ENCODE measurements at places on chromosomes 11 and 22.

GRCh38 chr22:42892156-42892555 lies 35.1 kb upstream of the ARFGAP3 start:
- no peak overlapping the region for H3K4me3 ChIP-seq
- peaks cover 50% of the 10 kb centered on the region for H3K4me1 ChIP-seq
- H3K27me3 ChIP-seq = no peaks in the 10 kb centered on the region
- no peak for DNase-seq

GRCh38 chr11:104098132-104098531 lies 61.7 kb downstream of the DDI1 start:
- H3K27ac ChIP-seq = no peak overlapping the region
- no peak for DNase-seq
- no peaks in the 10 kb centered on the region for H3K27me3 ChIP-seq
- no peak overlapping the region for H3K4me3 ChIP-seq

- peaks cover 2% of the 10 kb centered on the region for H3K27me3 ChIP-seq
- H3K4me1 ChIP-seq = no peaks in the 10 kb centered on the region
- DNase-seq = no peak
- no peaks in the 10 kb centered on the region for H3K36me3 ChIP-seq
Observed at GRCh38 chr11:101428918-101429317, 154.9 kb downstream of the TRPC6 start.

- no peak overlapping the region for H3K27ac ChIP-seq
- DNase-seq = no peak
- no peaks in the 10 kb centered on the region for H3K27me3 ChIP-seq
- H3K4me1 ChIP-seq = no peaks in the 10 kb centered on the region
Observed at GRCh38 chr22:49328630-49329405, 498.9 kb downstream of the BRD1 start.

DNA sequence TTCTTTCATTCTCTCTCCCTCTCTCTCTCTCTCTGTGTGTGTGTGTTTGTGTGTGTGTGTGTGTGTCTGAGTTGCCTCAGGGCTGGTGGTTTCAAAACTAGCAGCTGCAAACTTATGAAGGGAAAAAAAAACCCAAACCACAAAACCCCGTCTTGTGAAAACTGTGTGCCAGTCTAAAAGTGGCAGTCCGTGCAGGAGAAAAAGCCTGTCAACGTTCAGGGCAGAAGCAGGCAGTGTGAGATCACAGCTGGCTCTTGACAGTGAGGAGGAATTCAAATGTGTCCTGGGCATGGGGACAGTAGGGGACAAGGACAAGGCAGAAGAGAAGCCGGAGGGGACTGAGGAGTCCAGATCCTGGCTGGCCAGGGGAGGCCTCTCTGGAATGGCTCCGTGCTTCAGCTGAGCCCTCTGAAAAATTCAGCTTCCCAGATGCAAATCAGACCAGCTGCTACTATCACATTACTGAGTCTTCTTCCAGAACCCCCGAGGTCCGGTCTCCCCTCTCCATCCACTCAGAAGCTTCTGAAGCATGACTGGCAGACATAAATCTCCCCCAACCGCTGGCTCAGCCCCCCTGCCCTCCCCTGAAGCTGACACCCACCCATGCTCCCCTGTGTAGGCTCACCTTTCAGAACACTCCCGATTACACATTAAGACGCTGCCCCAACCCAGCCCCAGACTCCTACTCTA lies 31.9 kb downstream of the FLI1 start:
- peak; percentile 55 for DNase-seq
- H3K36me3 ChIP-seq = peaks cover 26% of the 10 kb centered on the region
- H3K4me3 ChIP-seq = peak overlapping the region; percentile 70
- H3K27me3 ChIP-seq = no peaks in the 10 kb centered on the region

All from activated T-helper 1 cell treated with anti-CD3 and anti-CD28 coated beads, Interleukin-12 subunit alpha, Interleukin-12 subunit beta, Interleukin-2, Interleukin-4 antibody, amounts not matched to agents 30 ng/mL and 10 ng/mL and 1 ng/mL, durations not matched to agents 14 hours and 24 hours and 36 hours (primary cell).